ENCODE measurements at places on chromosomes 7 and 10.

- no peak for DNase-seq
Measured at GRCh38 chr10:77776487-77776886, 138.9 kb upstream of the KCNMA1 start.

- no peak for DNase-seq
Measured at GRCh38 chr7:107971613-107972012, 31.3 kb downstream of the LAMB1 start.

DNA sequence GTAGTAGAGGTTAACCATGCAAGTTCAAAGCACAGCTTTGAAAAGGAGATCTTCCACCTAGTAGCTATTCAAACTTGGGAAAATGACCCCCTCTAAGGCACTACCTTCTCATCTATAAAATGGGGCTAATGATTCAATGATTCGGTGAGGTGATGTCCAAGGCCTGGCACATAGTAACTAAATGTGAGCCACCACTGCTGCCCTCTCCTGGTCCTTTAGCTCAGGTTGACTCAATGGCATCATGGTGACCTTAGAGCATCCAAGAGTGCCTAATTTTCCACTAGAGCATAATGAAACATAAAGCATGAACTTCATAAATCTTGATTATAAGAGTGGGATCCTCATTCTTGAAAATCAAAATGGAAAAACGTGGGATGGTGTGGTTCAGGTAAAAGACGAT lies 16.3 kb upstream of the PLCE1 start:
- DNase-seq = no peak

- DNase-seq = no peak
Measured at GRCh38 chr7:148609045-148609725, 18.6 kb downstream of the C7orf33 start.

DNA sequence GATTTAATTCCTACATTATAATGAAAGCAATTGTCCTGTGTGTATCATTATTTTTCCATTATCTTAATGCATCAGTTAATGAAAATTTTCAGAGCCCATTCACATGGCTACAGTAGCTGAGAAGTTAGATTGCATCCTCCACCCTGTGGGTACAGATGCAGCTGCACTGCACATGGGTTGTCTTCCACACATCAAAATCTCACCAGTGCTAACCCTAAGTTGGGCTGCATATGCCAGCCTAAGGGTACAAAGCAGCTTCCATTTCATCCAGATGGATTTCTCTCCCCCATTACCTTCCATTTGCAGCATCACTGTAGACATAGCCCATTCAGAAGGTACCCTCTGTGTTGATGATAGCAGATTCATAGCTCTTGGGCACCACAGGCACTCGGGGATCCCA lies 74.7 kb upstream of the WDR11 start:
- no peak for DNase-seq

DNA sequence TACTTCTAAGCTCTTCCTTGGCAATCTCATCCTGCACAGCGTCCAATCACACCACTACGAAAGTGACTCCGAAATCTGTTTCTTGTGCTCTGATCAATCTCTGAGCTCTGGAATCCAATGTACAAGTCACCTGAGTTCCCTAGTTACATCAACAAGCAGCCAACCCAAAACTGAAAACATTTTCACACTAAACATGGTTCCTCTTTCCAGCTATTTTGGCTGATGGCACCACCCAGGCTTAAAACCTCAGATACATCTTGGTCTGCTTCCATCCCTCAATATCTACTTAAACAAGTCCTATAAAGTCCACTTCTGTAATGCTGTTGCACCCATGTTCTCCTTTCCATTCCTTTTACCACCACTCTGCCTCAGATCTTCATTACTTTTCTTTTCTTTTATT lies 3.6 kb downstream of the BLOC1S2 start:
- DNase-seq = no peak

- no peak for DNase-seq
Measured at GRCh38 chr10:29766753-29767152, 132.0 kb upstream of the SVIL start.

- DNase-seq = no peak
Measured at GRCh38 chr10:78805176-78805575, 263.6 kb upstream of the ZMIZ1 start.

- no peak for DNase-seq
Measured at GRCh38 chr7:100577103-100577502, 3.4 kb upstream of the SAP25 start.

GRCh38 chr7:81433206-81433605 lies 336.6 kb downstream of the HGF start:
- no peak for DNase-seq

- no peak for DNase-seq
Measured at GRCh38 chr7:27804139-27804538, 64.2 kb downstream of the TAX1BP1 start.

Measured in cerebellar nuclear complex (tissue), 1 donor.